ENCODE measurements at places on chromosomes 2 and 18.

DNA sequence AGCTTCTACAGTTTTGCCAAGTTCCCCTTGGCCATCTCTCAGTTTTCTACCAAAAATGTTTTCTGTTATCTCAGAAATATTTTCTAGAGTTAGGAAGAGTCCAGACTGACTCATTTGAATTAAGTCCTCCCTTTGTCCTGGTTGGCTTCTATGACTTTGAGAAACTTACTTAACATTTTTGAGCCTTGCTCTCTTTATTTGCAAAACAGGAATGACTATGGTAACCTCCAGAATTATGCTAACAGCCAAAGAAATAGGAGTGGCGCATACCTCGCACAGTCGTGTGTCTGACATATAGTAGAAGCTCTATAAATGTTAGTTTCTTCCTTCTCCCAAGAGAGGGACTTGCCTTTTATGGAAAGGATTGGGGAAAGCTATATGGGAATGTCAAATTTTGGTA lies 841.1 kb downstream of the TSN start:
- no peak for DNase-seq

GRCh38 chr2:15284614-15285013 lies 276.5 kb downstream of the NBAS start:
- DNase-seq, result no peak

DNA sequence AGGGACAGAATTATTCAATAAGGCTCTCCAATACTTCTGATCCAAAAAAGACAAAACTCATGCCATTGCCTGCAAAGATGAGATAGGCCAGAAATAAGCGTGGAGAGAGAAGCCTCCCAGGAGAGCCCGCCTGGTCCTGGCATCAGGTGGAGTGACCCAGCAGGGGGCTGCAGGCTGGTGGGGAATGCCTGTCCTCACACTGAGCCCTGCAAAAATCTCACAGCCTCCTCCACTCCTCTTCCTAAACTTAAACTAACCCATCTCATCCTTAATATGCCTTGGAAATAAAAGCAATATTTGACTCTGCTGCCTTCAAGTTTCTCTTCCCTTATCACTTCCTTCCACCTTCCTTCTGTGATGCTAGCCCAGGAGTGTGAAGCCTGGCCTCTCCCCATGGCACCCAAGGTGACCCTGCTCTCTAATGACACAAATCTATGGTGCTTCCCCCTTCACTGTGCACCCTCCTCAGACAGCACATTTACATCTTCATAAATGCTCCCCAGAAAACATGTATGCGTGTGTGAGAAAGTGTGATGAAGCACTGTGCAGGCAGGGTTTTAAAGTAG lies 218.4 kb downstream of the ANAPC1 start:
- DNase-seq, result no peak

- DNase-seq, result no peak
Measured at GRCh38 chr2:80255918-80256781, 48.4 kb downstream of the LRRTM1 start.

DNA sequence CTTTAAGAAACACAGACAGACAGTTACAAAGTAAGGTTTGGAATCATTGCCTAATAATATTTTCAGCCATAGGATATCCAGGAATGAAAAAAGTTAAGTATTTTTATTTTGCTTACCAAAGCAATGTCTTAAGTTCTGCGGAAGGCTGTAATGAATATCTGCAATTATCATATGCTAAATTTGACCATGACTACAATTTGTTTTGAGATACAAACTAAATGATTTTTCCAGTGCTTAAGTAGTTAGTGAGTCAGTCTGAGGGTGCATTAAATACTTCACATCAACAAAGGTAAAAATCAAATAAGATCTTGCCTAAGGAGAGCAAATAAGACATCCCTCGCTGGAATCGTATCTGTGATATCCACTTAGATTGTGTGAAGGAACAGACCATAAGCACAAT lies 250.0 kb downstream of the CD226 start:
- no peak for DNase-seq

- no peak for DNase-seq
Measured at GRCh38 chr2:202114291-202114690, 41.2 kb downstream of the KIAA2012 start.

GRCh38 chr2:146414456-146414855 lies 1430.4 kb upstream of the ACVR2A start:
- no peak for DNase-seq

DNA sequence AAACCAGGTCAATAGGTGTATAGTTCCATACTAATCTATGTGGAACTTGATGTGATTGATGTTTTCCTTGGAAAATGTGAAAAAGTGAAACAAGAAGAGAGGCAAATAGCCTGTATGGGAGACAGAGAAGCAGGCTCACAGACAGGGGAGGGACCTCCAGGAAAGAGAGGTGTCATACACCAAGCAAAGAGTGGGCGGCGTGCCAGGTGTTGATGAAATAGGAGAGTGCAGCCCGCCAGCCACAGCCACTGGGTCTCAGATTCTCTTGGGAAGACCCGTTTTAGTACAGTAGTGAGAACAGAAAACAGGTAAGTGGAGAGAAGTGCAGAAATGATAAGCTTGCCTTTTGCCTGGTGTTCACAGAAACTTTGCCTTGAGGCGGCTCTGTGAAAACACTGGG lies 301.9 kb downstream of the ZNF407 start:
- DNase-seq, result no peak

- DNase-seq, result no peak
Measured at GRCh38 chr2:177604271-177605065, 211.9 kb downstream of the AGPS start.

- no peak for DNase-seq
Measured at GRCh38 chr2:69811018-69811417, 18.4 kb upstream of the GMCL1 start.

DNA sequence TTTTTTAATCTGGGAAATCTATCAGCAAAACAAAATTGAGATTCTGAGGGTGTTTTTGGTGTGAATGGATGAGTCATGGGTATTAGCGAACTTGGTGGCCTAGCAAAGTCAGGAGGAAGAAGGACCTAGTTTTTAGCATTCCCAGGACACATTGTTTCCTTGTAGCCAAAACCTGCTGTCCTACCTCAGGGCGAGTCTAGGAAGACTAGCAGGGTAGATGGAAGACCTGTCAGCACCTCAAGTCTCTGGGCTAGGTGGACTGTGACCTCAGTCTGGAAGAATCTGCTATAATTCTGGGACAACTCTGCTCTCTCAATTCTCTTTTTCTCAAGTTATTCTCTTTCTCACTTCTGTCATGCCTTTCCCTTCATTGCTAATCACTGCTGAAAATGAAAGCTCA lies 1399.3 kb upstream of the LRRTM1 start:
- no peak for DNase-seq

GRCh38 chr2:33559328-33559727 lies 39.8 kb downstream of the FAM98A start:
- DNase-seq, result no peak

DNA sequence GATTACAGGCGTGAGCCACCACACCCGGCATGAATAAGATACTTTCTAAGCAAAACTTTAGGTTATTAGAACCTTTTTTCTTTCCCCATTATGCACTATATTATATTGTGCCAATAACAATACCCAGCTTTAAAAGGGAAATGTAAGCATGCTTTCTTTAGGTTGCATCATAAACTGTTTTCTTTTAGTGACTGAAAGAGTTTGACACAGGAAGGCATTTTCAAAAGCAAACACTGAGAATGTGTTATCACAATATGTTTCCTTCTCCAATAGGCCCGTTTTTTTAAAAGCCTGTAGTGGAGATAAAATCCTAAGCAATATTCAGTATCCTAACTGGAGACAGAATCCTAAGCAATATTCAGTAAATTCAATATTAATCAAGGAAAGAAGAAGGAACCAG lies 16.7 kb upstream of the EPB41L5 start:
- no peak for DNase-seq

- no peak for DNase-seq
Measured at GRCh38 chr18:60812921-60813320, 440.3 kb upstream of the MC4R start.

- no peak for DNase-seq
Measured at GRCh38 chr2:46964835-46965560, 49.4 kb upstream of the MCFD2 start.

DNA sequence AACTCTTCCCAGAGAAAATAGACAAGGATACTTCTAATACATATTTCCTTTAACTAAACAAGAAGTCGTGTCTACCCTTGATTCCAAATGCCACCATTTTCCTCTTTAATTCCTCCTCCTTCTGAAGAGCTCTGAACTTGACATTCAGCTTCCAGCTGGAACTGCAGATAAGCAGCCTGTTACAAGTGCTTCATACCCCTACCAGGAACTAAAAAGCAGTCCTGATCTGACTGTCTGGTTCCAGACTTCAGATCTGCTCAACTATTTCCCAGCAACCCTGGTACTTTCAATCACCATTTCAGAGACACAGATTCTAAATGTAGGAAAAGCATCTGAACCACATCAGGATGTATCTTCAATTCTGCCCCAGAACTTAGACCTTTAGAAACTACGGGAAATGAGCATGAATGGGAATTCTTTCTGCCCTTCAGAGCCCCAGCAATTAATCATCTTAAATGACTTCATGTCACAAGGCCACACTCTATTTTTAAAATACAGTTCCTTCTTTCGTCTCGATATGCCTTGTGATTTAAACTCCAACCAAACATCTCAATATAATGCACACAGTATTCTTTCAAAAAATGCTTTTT lies 159.5 kb downstream of the L3MBTL4 start:
- no peak for DNase-seq

DNA sequence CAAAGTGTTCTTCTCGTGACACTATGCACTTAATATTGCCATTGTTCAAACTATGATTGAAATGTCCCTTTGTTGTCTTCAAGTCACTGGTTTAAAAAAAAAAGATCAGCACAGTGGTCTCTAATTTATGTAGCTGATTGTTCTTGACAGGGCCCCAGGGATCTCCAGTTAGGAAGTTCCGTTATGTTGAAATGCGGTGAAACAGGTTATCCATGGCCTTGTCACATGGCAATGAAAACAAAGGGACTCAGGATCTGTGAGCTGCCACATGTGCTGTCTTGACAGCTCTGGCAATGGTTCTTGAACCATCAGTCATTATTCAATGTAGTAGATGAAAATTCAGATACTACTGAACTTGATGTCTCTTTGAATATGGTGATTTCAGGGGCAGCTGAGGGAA lies 147.4 kb downstream of the SETBP1 start:
- no peak for DNase-seq

GRCh38 chr18:35478520-35479435 lies 19.0 kb downstream of the INO80C start:
- DNase-seq, result no peak

- DNase-seq, result peak; percentile 30
Measured at GRCh38 chr18:58671632-58672564, 633 bp downstream of the MALT1 start.

GRCh38 chr18:74625157-74625556 lies 27.5 kb downstream of the ZNF407 start:
- DNase-seq, result no peak

DNA sequence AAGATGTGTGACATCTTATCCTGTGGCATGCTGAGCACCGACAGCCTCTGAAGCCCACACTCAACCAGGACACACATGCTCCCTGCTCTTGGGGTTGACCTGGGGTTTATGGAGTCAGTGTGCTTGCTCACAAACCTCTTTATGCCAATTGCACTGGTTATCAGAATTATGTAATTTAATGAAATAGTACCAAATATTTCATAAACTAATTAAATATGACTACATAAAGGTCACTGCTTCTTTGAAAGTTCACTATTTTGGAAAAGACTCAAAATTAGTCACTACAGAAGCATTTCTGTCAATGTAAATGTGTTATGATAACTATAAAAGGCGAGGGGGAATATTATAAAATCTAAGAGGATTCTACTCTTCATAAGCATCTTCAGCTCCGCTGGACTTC lies 76.7 kb downstream of the FHOD3 start:
- no peak for DNase-seq

DNA sequence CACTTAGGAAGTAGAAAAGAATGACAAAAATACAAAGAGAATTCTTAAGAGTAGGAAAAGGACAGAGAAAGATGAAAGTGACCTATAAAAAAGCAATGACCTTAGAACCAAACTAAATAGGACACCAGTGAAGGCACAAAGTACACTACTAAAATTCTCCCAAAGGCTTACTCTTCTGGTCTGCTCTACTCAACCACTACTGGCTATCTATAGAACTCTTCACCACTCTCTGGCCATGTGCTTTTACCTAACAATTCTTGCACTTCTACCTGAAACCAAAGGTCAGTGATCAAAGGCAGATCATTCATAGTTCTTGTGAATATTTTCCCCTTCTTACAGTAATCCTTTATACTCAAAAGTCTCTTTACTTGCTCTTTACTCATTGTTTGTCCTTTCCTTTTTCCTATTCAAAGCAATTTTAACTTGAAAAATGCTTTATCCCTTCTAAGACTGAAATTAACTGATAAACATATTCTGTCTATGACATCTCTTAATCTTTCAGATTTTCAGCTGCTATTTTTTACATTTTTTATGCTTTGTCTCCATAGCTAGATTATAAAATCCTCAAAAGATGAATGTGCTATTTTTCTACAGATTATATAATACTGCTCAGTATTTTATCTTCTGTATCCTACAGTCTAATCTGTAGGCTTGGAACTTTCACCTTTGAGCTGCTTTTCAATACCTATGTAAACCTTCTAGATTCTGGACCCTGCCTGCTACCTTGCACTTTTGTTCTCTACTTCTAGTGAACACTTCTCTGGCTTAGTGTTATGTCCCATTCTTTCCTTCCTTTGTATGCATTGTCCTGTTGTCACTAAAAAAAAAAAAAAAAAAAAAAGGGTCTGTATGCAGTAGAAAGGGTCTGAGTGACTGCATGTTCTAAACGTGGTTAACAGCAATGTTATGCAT lies 64.6 kb downstream of the NCKAP1 start:
- no peak for DNase-seq

DNA sequence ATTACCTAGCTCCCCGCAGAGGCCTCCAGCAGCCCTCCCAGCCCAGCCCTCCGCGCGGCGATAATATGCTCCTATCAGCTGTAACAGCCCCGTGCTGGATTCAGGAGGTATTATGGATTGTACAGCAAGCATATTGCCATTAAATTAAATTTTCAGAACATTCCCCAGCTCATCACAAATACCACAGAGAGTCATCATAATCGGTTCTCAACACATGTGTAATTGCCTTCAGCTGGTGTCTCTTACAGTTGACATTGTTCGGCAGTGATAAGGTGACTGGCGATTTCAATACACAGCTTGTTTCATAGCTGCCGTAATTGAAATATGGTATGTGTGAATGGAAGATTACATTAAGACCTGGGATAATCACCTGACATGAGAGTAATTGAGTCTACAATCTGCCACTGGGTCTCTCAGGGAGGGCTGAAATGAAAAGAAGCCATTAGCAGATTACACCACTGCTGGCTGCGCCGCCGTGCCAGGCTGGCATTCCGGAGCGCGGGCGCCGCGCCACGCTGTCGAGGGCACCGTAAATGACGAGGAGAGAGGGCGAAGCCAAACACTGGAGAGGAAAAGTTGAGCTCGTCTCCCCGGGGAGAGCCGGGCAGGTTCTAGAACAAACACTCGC lies 549.4 kb upstream of the SALL3 start:
- DNase-seq, result no peak

DNA sequence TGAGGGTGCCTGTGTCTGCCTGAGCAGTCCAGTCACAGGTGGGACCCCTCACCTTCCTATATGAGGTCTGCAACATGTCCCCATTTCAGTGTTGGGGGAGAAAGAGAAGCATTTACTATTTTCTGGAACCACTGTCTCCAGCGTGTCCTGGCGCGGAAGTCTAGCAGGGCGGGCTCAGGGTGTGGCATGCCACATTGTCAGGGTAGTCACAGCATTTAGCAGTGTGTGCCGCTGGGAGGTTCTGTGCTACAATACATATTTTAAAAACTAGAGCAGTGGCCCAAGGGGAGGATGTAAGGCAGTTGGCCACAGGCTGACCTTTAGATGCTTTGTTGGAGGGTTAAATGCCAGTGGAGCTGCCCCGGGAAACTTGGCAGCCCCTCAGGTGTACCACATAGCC lies 12.5 kb downstream of the UBE2F start:
- DNase-seq, result no peak

GRCh38 chr18:58992301-58993231 lies 127.9 kb downstream of the ZNF532 start:
- DNase-seq, result no peak

All from stimulated activated CD8-positive, alpha-beta memory T cell treated with anti-CD3 and anti-CD28 coated beads, Interleukin-4, amount 100 ng/mL, for 4 hours (primary cell).